ENCODE measurements at places on chromosomes 11 and 22.

DNA sequence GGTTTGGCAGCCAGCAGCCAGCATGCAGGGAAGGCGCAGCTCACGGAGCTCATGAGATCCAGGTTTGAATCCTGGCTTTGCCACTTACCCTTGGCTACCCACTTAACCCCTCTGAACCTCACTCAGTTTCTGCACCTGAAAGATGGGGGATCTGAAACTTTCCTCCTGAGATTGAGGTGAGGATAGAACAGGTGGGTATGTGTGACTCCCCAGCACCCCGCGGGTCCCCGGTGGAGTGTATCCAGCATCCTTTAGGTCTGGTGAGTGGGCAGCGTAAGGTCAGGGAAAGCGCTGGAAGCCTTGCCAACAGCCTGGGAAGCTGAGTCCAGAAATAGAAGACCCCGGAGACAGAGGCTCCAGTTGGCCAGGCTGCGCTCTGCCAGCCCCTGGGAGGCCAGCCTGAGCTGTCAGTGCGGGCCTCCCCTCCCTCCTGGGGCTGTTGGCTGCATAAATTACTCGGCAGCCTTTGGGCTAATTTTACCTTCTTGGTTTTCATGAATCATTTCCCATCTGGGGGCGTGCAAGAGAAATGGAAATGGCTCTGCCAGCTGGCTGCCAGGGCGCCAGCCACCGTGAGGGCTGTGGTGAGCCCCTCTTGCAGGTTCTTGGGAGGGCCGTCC, 17.6 kb downstream of the PRDM11 start:
- DNase-seq, result no peak

GRCh38 chr22:39343259-39344045, 6.3 kb upstream of the SYNGR1 start:
- DNase-seq, result peak; percentile 32

- DNase-seq, result no peak
These were observed 84.5 kb downstream of the DSCAML1 start for GRCh38 chr11:117712530-117712929.

- DNase-seq, result no peak
These were observed 16.4 kb upstream of the MFNG start for GRCh38 chr22:37502342-37503182.

DNA sequence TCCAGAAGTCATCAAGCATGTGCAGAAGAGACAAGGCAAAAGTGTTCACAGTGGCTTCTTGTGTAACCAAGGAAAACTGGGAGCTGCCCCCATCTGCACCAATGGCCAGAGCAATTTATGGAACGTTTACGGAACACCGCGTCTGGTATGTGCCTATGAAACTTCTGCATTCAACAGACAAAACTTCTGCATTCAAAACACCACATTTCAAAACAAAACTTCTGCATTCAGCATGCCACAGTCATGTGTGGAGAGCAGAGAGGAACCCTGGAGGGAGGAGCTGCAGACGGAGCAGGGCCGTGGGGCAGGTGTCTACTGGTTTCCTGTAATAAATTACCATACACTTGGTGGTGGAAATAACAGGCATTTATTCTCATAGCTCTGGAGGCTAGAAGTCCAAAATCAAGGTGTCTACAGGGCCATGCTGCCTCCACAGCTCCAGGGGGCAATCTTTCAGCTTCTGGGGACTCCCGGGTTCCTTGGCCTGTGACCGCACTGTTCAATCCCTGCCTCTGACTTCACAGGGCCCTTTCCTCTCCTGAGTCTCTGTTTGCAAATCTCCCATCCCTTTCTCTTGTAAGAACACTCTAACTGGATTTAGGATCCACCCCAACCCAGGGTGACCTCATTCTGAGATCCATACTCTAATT, 32.2 kb downstream of the RPL3 start:
- no peak for DNase-seq

DNA sequence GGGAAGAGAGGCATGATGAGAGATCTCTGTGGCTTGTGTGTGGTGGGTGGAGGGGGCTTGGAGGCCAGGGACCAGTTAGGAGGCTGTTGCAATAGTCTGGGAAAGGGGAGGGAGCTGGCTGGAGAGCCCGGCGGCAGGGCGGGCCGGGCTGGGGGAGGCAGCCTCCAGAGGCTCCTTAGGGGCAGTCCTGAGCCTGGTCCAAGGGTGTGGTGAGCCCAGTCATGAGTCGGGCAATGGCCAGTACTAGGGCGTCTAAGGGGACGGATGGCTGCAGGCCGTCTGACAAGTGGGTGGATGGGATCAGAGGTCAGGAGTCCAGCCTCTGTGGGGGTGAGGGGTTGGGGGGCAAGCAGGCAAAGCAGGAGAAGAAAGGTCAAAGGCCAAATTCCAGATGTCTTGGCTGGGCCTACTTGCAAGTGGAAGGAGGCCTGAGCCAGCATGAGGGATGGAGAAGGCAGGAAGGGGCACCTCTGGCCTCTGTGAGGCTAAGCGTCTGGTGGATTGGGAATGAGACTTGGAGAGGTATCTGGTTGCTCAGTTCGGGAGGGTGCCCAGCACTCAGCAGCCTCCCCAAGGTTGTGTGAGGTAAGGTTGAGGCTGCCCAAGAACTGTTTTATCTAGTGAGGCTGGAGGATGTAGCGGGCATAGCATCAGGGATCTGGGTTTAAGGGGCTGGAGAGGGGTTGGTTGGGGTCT, 6.0 kb upstream of the CD248 start:
- DNase-seq, result no peak

- DNase-seq, result peak; percentile 40
These were observed at the start of gene MYRF for GRCh38 chr11:61752117-61752924. Gene MYRF (plus strand): TSS chr11:61752636. CDS start chr11:61752745, 109 bp downstream.

GRCh38 chr22:30687358-30687757, 7.3 kb upstream of the OSBP2 start:
- no peak for DNase-seq

GRCh38 chr11:78575478-78575877, 814 bp upstream of the NARS2 start:
- DNase-seq, result no peak

DNA sequence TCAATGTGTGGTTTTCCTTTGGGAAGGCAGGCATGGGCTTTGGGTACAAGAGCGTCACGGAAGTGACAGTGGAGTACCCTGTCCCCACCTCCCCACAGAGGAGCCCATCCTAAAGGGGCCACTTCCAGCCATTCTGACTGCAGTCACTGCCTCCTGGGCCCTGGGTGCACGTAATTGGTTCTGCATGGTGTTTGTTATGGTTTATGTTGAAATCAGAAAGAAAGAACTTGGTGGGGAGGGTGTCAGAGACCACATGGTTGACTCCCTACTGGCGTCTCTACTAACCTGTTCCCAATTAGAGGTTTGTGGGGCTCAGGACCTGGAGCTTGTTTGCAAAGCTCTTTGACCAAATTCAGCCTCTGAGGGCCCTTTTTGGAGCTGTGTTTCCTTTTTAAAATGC, 40.8 kb downstream of the RIBC2 start:
- DNase-seq, result no peak

GRCh38 chr22:29713156-29713727, 6.6 kb upstream of the CABP7 start:
- DNase-seq, result no peak

GRCh38 chr11:125842321-125842948, 9.3 kb downstream of the PATE4 start:
- no peak for DNase-seq

- no peak for DNase-seq
These were observed 23.5 kb upstream of the OSBPL5 start for GRCh38 chr11:3188496-3189195.

- DNase-seq, result no peak
These were observed 14.7 kb upstream of the NNMT start for GRCh38 chr11:114281388-114281956.

- DNase-seq, result no peak
These were observed 552.8 kb upstream of the CADM1 start for GRCh38 chr11:116057000-116057399.

DNA sequence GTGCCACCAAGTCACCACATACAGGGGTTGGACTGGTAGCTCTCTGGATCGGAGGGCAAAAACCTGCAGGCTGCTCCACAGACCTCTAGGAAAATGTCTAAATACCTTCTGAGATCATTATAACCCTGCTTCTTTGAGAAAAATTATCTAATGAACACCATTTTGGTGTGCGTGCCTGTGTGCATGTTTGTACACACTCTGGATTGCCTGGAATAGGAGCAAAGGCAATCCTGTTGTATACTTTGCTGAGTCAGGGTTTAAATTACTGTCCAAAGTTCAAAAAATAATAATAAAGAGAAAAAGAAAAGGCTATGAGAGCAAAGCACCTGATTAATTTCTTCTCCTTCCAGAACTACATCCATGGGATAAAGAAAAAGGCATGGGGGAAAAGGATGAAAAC, 11.0 kb downstream of the JAML start:
- no peak for DNase-seq

DNA sequence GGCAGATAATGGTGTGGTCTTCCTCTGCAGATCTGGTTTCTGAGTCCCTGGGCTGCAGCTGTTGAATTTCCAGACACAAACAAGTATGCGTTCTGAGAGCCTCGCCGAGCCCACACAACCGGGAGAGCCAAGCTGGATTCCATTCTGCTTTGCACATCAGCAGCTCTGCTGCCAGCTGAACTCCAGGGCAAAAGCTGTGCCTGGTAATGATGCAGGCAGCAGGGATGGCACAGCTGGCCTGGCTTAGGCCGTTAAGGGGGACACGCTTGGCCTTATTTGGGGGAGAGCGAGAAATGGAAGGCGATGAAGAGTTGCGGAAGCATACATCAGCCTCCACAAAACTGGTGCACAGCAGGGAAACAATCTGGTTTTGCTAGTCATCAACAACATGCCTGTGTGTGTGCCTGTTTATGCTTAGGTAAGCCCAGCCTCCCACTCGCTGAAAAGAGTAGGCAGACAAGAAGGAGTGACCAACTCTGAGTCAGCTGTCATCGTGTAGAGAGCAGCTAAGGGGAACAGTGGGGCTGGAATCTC, 25.1 kb downstream of the ADAMTS8 start:
- no peak for DNase-seq

DNA sequence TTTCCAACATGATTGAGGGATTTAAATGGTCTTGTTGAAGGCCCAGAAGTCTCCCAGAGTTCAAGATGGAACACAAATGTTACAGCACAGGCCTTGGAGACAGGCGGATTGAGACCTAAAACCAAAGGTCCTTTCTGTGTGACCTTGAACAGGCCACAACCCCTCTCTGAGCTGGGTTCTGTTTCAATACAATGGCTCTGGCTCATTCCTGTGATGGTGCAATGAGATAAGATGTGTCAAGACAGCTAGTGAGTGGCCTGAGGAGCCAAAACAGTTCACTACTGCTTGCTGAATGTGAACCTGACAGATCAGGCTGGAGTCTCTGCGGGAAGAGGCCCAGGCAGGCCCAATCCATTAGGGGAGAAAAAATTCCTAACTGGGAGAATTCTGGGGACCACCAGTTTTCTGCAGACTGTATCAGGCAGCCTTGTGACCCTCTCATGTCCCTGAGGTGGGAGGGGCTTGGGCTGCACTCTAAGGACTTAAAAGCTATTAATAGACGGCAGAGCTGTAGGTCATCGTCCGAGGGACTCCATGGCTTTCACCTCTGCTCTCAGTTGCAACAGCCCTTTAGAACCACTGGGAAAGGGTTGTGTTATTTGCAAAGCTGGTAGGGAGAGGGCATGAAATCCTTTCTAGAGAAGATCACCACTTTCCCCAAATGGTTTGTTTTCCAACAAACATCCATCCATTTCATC, 126.1 kb upstream of the TEAD1 start:
- no peak for DNase-seq

- DNase-seq, result no peak
These were observed 278.4 kb upstream of the PDGFD start for GRCh38 chr11:104442321-104442720.

GRCh38 chr11:17354601-17354991, 3.0 kb downstream of the NCR3LG1 start:
- peak; percentile 50 for DNase-seq

DNA sequence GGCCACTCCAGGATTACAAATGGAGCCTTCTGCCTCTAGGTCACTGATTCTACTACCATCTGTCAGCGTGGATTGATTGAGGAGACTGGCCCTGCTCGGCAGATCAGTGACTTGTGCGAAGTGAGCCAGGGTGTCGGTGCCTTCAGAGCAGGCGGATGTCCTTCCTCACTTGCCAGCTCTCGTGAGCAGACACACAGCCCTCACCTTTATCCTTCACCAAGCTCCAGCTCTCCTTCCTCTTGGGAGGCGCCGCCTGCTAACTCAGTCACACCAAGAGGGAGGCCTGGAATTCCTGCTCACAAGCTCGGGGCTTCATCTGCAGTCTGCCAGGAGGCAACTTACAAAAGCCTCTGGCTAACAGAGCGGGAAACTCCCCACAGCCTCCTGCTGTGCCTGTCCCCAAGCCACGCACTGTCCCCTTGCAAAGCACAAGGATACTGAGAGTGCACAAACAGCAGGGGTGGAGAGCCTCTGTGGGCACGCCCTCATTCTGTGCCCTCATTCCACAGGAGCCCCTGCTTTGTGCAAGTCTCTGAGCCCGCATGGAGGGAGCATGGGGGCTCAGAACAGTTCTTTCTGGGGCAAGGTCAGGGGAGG, 3.5 kb upstream of the TCF20 start:
- no peak for DNase-seq

GRCh38 chr11:117950993-117951961, 22.1 kb upstream of the TMPRSS13 start:
- DNase-seq, result no peak

- DNase-seq, result no peak
These were observed 4.3 kb downstream of the RELA start for GRCh38 chr11:65658174-65659021.

GRCh38 chr22:24190596-24191208, 9.4 kb downstream of the SUSD2 start:
- no peak for DNase-seq

DNA sequence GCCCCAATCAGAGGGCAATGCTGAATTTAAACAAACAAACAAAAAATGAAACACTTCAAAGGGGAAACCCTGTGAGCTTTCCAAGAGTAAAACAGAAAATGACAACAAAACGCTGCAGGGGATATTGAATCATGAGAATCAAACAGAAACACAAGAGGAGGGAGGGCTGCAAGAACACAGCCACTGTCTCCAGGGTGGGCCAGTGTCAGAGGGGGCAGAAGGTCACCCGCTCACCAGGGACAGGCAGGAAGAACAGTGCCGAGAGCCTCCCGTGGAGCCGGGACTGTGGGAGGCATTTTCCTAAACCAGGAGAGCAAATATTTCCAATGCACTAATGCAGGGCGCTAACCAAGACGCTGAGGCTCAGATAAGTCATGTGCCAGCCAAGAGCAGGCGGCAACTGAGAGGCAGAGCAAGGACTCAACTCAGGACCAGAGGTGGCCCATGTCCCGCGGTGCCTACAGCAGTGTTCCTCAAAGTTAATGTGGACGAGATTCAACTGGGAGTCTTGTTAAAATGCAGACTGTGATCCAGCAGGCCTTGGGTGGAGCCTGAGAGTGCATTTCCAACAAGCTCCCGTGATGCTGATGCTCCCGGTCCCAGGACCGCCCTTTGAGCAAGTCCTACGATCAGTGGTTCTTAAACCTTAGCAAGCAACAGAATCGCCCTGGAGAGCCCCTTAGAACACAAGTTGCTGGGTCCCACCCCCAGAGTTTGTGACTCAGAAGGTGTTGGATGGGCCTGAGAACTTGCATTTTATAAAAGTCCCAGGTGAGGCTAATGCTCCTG, 197.2 kb downstream of the TENM4 start:
- DNase-seq, result no peak

GRCh38 chr11:66073669-66074068, 3.6 kb downstream of the PACS1 start:
- DNase-seq, result no peak

All from stimulated activated CD4-positive, alpha-beta T cell treated with anti-CD3 and anti-CD28 coated beads, Interleukin-12 subunit alpha, Interleukin-12 subunit beta, amount 100 ng/mL, for 48 hours (primary cell).